ENCODE measurements at places on chromosomes 7 and 10.

DNA sequence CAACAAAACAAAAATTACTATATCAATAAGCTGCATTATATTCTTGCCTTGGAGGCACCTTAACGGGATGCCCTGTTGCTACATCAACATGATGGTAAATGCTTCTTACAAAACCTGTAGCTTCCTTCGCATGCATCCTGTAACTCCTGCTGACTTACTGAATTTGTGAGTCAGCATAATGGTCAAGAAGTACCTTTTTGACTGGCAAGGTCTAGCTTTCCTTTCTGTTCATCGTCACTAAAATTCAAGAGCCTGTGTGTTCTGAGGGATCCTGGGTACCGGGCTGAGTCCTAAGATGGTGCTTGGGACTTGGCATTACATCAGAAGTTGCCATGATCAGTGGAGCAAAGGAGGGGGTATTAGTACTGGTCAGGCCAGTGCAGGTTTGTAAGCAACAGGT lies 4.9 kb downstream of the PFKFB3 start:
- DNase-seq, result no peak

DNA sequence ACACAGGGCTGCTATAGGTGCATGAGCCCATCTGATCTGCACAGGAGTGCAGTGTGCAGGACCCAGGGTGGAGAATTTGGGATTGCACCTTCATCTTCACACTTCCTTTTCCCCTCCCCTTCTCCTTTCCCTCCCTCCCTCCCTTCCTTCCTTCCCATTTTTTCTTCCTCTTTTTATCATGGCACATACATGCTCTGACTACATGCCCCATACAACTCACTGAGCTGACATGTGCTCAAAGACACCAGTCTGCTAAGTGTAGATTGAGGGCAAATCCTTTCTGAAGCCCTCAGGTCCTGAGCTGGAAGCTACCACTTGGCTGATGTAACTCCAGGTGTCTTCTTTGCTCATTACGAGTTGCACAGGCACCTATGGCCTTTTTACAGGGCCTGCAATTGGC lies 365.3 kb upstream of the ZNF32 start:
- DNase-seq, result no peak

DNA sequence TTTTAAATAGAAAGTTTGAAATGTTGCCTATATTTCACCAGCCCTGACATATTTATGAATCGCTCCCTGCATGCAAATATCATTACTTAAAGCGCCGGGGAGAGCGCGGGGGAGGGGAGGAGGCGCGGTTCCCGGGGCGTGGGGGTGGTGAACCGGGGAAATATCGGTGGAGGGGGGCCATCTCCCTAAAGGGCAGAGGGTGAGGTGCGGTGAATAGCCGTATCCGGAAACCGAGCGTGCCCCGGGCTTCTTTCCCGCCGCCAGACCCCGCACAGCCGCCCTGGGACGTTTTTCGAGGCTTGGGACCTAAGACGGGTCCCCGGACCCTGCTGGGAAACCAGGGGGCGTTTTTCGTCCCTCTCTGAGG lies 6.9 kb upstream of the ZNF503 start:
- no peak for DNase-seq

DNA sequence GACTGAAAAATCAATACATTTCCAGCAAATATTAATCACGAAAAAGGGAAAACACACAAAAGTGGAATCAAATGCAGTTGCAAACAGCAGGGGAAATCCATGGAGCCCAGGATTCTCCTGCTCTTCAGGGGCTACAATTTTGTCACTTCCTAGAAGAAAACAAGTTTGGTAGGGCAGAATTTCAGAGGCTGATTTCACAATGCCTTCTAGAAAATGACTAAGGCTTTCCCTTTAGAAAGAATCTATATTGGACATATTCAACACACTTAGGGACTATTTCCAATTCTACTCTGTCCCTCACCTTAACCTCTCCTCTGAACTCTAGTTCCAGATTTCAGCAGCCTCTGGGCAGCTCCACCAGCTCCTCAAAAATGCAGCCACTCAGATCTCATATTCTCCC lies 111.3 kb downstream of the HECTD2 start:
- DNase-seq, result no peak

DNA sequence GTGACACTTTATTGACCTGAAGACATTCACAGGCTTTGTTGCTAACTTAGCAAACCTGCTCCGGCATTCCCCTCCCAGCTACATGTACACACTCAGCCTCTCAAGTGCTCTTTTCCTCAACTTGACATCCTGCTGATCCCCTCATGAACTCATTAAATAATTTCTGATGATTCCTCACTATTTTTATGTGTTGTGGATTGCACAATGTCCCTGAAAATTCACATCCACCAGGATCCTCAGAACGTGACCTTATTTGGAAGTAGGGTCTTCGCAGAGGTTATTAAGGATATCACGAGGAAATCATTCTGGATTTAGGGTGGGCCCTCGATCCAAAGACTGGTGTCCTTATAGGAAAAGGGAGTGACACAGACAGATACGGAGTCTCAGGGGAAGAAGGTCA lies 27.3 kb downstream of the FIGNL1 start:
- DNase-seq, result no peak

GRCh38 chr7:138245216-138245615 lies 169.0 kb downstream of the AKR1D1 start:
- DNase-seq, result no peak

- no peak for DNase-seq
Observed at GRCh38 chr7:5234852-5235831, 45.1 kb downstream of the WIPI2 start.

DNA sequence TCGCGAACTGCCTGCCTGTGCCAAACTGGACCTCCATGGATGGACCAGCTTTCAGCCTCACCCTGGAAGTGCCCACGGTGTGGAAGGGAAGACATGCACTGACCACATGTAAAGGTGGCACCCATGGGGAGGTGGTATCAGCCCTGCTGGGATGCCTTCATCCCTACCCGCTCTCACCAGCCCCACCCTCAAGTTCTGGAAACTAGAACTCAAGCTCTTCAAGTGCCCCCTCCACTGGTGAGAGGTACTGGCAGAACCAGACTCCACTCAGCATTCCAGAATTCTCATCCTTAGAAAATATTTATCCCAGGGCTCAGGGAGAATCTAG lies 5.9 kb downstream of the ZNF488 start:
- no peak for DNase-seq

DNA sequence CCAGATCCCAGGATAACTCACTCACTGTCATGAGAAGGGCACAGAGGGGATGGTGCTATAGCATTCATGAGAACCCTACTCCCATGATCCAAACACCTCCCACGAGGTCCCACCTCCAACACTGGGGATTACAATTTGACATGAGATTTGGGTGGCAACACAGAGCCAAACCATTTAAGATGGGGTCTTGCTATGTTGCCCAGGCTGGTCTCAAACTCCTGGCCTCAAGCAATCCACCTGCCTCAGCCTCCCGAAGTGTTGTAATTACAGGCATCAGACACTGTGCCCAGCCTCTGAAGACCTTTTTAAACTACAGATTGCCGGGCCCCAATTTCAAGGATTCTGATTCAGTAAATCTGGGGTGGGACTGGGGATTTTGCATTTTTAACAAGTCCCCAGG lies 98.5 kb downstream of the BAMBI start:
- DNase-seq, result no peak

DNA sequence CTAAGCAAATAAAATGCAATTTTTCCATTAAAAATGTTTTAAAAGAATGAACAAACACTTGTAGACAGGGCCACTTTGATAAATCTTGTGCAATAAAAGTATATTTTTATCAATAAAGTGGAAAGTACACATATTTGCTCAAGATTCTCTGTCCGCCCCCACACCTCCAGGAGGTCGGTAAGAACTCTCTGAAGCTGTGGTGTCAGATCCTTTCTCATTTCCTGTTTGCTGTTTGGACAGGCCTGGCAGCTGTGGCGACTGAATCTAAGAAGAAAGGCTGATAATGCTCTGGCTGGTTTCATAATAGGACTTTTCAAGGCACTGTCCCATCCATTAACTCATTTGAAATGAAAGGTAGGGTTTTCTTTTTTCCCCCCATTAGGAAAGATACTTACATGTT lies 15.3 kb upstream of the ASB4 start:
- no peak for DNase-seq

GRCh38 chr7:90540406-90540805 lies 55.7 kb upstream of the CDK14 start:
- DNase-seq, result no peak

- DNase-seq, result no peak
Observed at GRCh38 chr10:33720161-33720560, 385.7 kb upstream of the NRP1 start.

- no peak for DNase-seq
Observed at GRCh38 chr10:59290448-59290847, 71.9 kb downstream of the FAM13C start.

DNA sequence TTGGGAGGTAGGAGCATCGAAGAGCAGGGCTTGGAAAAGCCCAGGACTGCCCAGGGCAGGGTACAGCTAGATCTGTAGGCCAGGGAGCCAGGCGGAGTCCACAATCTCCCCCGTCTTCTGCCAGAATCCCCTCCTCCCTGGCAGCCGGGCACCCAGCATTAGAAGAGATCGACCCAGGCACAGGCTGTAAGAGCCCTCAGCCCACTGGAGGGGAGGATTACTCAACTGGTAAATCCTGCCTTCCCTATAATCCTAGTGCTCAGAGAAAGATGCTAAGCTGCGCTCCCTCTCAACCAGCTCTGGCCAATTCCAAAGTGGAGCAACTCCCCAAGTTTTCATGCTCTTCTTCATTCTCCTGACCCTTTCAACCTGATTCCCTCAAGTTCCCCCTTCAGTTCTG lies 3.2 kb downstream of the SPOCK2 start:
- DNase-seq, result no peak

DNA sequence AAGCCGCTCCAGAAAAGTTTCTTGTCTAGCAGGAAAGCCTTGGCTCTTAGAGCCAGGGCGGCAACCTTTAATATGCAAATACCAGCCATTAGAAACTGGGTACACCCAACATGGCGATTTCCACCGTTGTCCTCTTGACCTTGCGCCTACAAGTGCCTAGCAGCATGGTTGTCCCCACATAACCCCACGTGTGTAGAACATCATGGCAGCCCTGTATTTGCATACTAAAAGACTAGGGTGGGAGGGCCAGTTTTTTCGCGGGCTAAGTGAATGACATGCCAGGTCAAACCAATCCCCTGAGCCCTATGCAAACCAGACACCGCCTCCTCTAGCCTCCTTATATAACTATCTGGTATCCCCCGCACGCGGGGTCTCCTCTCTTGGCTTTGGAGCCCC lies 58.4 kb upstream of the FZD8 start:
- DNase-seq, result no peak

GRCh38 chr7:31192986-31193385 lies 140.9 kb downstream of the ADCYAP1R1 start:
- peak; percentile 18 for DNase-seq

- DNase-seq, result no peak
Observed at GRCh38 chr10:88954458-88955083, 2.0 kb upstream of the ACTA2 start.

GRCh38 chr7:116030651-116031276 lies at the start of gene TFEC:
Gene TFEC (minus strand): TSS chr7:116030763. CDS start chr7:115984441, 46,322 bp downstream.
- no peak for DNase-seq

DNA sequence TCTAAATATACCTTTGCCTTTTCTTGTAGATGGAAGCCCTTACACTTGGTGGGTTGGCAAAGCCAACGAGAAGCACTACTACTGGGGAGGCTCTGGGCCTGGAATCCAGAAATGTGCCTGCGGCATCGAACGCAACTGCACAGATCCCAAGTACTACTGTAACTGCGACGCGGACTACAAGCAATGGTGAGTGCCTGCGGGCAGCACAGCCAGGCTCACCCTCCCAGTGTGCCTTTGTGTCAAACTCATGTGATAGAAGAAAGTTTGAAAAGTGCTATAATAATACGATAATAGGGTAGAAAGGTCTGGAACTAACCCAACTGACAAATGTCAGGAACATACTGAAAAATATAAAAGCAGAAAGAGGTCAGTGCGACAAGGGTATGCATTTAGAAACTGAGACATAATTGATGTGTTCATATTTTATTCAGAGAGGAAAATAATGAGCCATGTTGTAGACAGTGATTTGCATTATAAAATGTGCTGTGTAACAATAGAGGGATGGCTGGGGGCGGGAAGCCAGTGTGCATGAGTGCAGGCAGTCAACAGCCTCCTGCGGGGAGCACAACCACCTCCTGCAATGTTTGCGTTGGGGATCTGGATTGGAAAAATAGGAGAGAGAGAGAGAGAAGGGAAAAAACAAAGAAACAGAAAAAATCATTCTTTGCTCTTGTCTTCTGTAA lies 686.9 kb upstream of the C7orf33 start:
- DNase-seq, result no peak

DNA sequence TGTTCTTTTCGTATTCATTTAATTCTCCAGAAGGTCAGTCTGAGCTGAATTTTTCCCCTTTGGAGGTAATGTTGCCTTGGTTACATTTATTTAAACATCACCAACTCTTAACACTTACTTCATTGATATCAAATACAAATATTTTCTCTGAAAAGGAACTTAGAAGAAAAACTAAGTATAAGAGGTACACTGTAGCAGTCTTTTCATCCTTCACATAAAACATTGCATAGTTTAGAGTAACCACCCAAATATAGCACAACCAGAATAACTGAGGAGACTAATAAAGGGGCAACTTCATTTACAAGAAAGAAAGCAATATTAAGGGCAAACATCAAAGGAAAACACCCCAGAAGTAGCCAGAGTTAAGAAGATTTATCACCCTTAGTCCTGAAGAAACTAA lies 1115.0 kb upstream of the POT1 start:
- DNase-seq, result no peak

DNA sequence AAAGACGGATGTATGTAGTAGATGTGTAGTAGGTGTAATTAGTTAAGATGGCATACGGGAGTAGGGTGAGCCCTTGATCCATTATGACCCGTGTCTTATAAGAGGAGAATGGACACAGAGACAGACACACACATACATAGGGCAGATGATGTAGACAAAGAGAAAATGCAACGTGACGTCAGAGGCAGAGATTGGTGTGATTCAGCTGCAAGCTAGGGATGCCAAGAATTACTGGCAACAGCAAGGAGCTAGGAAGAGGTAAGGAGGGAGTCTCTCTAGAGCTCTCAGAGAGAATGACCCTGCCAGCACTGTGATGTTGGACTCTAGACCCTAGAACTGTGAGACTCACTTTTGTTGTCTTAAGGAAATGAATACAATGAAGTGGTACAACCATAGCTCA lies 247.0 kb upstream of the HABP2 start:
- DNase-seq, result no peak

GRCh38 chr7:158495216-158495615 lies 92.4 kb downstream of the PTPRN2 start:
- no peak for DNase-seq

Measured in GOT3 (cell line).